GM04504 (cell line): ENCODE measurements at places on chromosomes 6 and 20.

DNA sequence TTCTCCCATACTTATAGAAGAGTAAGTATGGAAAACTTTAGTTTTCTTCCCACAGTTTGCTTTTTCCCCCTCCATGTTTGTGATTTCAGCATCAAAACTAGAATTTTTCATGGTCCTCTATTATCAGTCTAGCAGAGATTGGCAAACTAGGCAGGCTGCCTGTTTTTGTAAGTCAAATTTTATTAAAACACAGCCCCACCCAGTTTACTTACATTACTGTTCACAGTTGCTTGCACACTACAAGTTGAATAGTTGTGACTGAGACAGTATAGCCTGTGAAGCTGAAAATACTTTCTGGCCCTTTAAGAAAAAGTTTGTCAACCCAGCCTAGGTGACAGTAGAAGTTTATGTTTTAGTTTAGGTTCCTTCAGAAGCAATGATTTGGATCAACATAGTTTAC lies 19.5 kb downstream of the MCM8 start:
- DNase-seq: no peak

DNA sequence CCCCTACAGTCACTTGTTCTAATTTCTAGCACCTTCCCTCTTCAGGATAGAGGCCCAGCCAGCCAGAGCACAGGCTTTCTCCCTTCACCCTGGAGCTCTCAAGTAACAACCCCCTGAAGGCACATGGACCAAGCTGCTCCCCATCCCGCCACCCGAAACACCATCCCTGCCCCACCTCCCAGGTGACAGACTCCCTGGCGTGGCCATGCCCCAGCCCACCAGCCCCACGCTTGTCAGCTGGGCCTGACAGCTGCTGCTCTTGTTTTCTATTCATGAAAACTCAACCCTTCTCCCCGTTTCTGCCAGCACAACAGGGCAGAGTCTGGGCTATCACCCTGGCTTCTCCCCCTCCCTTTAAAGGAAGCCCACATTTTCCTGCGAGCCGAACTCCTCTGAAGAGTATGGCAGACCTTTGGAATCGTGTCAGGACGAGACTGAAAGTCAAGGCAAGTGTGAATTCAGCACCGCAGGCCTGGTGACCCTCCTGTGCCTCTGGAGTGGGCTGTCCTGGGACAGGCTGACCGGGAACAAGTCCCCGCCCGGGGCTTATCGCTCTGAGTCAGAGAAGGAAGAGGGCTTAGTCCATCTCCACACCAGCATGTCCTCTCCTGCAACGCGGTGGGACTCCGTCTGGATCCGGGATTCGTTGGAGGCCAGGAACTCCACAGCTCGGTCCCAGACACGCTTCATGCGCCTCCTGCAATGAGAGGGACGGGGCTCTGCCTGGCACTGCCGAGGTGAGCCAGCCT lies 16.7 kb downstream of the LEMD2 start:
- no peak for DNase-seq

GRCh38 chr6:39268721-39269120 lies 39.4 kb upstream of the KCNK5 start:
- no peak for DNase-seq

- no peak for DNase-seq
These were observed 33.8 kb downstream of the STX7 start for GRCh38 chr6:132479131-132479530.

GRCh38 chr6:122035173-122035572 lies 364.3 kb upstream of the HSF2 start:
- DNase-seq: no peak

DNA sequence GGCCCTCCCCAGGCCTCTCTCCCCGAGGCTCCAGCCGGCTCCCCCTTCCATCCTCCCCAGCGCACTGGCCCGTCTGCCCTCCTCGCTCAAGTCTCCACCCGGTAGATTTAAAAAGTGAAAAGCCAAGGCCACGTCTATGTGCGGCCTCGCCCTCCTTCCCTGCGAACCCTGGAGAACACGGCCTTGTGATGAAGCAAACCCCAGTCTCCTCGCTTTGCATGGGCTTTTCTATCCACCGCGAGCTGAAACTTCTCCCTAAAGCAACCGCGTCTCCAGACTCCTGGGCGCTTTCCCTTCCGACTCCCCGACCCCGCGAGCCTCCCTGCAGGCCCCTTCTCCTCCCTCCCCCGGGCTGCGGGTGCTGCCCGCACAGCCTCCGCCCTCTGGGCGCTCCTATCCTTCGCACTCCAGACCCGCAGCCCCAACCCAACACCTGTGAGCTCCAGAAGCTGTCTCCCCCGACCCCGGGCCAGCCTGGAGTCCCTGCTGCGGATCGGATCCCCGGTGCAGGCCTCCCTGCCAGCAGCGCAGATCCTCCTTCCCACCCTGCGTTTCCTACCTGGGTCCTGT lies 265.2 kb upstream of the QKI start:
- DNase-seq: no peak

DNA sequence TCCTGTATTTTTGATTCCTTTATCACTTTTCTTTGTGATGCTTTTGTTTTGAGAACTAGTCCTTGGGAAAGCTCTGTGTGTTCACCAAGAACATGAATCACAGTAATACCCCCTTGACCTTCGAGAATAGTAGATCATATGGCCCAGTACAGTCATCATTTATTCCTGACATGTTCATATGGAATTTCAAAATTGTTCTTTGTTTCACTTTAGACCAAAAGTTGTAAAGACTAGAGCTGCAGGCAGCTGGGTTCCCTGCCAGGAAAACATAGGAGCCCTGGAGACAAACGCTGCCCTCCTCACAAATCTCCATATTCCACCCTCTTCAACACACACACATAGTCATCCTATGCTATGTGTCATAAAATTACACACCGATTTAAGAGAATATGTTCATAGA lies 621.2 kb upstream of the EYS start:
- no peak for DNase-seq

- DNase-seq: no peak
These were observed 86.1 kb upstream of the EZR start for GRCh38 chr6:158905277-158905676.

GRCh38 chr6:43282636-43283513 lies 15.2 kb upstream of the SLC22A7 start:
- no peak for DNase-seq

GRCh38 chr20:54323227-54323734 lies 115.4 kb downstream of the PFDN4 start:
- DNase-seq: no peak
